ENCODE measurements at places on chromosomes 4 and X. TPM values are rescaled to one million over a fixed set of nuclear protein-coding genes. Genes with fewer than 3 reads are reported as not detected.

- peaks cover 30% of the 10 kb centered on the region for H3K36me3 ChIP-seq
- peaks cover 3% of the 10 kb centered on the region for H3K4me1 ChIP-seq
- no peak overlapping the region for H3K27ac ChIP-seq
Measured at GRCh38 chrX:49930039-49930438, 7.6 kb downstream of the CLCN5 start.

DNA sequence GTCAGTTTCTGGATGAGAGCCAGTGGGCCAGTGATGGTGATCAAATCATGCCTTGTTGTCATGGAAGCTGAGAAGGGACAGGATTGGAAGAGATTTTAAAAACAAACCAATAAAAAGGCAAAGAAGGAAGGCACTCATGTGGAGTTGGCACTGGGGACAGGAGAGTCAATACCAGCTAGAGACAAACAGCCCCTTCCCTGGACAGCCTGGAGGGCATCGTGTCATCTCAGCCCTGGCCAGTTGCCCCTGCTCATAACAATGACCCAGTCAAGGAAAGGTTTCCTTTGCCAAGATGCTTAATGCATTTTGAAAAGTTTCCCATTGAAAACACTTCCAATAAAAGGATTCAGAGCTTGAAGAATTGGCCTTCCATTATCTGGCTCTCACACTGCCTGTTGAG lies 55.5 kb downstream of the SCML1 start:
- no peak overlapping the region for H3K4me3 ChIP-seq
- no peaks in the 10 kb centered on the region for H3K4me1 ChIP-seq
- DNase-seq: no peak
- no peaks in the 10 kb centered on the region for H3K27me3 ChIP-seq
- no peak overlapping the region for H3K27ac ChIP-seq
- no peaks in the 10 kb centered on the region for H3K36me3 ChIP-seq

DNA sequence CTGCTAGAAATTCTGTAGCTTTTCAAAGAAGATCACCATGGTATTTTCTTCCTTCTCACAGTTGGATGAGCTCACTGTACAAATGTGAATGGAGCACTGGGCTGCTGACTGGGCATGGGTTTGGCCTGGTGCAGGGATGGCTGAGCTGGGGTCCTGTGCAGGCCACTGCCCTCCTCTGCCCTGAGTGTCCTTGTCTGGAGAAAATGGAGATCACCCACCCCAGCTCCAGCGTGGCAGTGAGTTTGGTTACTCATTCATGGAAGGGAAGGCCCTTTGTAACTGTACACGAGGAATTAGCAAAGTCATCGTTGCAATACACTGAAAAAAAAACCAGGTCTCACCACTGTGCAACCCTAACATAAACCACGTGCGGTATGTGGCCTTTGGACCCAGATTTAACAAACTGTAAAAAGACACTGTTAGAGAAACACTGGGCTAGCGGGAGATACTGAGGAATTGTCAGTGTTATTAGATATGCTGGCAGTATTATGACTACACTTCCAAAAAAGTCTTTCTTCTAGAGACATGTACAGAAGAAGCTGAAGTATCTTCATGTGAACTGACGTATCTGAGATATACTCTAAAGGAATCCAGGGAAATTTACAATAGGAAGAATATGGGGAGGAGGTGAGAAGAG lies 16.1 kb upstream of the TBC1D14 start:
- H3K4me1 ChIP-seq: peaks cover 3% of the 10 kb centered on the region
- no peak for DNase-seq
- H3K27me3 ChIP-seq: no peaks in the 10 kb centered on the region
- no peak overlapping the region for H3K27ac ChIP-seq

GRCh38 chr4:8355864-8356565 lies 84.5 kb downstream of the ACOX3 start:
- no peaks in the 10 kb centered on the region for H3K36me3 ChIP-seq
- H3K4me1 ChIP-seq: peaks cover 25% of the 10 kb centered on the region
- H3K4me3 ChIP-seq: no peak overlapping the region
- no peaks in the 10 kb centered on the region for H3K27me3 ChIP-seq
- H3K27ac ChIP-seq: no peak overlapping the region
- no peak for DNase-seq

DNA sequence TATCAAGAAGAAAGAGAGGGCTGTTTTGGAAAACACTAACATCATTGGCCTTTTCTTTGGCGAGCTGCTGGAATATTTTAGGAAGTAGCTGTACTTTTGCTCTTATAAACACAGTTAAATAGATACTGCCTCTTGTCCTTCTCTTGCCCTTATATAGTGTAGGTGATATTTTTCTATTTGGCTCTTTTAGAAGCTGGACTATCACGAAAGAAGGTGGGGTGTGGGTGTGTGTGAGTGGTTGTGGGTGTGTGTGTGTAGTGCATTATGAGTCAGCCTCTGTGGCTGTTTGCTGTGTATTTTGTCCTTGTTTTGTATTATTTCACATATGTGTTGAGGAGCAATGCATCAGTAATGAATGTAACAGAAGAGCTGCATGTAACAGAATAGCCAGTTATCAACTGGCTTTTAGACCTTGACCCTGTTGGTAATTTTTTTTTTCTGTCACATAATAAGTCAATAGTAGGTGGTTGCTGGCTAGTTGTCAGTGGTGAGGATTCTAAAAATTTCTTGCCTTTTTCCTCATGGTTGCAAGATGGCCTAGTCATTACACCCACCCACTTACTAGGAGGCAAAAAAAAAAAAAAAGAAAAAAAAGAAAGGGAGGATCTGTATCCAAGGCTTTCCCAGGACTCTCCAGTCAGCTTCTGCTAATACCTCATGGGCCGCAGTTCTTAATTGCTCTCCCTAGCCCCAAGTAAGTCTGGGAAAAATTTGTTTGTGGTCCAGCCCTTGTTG lies 23.8 kb downstream of the ARHGAP10 start:
- H3K27ac ChIP-seq: no peak overlapping the region
- no peaks in the 10 kb centered on the region for H3K36me3 ChIP-seq
- no peaks in the 10 kb centered on the region for H3K27me3 ChIP-seq

The GCNA gene
- 0.48 TPM for total RNA-seq

The ZXDA gene
- 1.3 TPM for total RNA-seq

The STARD8 gene
- total RNA-seq: 9.2 TPM
